Heart left ventricle (tissue), 16 donors: ENCODE measurements at places on chromosomes 3 and 15. TPM values are rescaled to one million over a fixed set of nuclear protein-coding genes. Genes with fewer than 3 reads are reported as not detected.

The AMOTL2 gene
- 36.4 TPM for polyA plus RNA-seq

The STAC gene
- polyA plus RNA-seq, result 0.19 TPM

The POLQ gene
- polyA plus RNA-seq, result 0.11 TPM

The RASGRF1 gene
- polyA plus RNA-seq, result not detected

The MASP1 gene
- polyA plus RNA-seq, result 94.6 TPM
